ENCODE measurements at places on chromosomes 16 and 17.

DNA sequence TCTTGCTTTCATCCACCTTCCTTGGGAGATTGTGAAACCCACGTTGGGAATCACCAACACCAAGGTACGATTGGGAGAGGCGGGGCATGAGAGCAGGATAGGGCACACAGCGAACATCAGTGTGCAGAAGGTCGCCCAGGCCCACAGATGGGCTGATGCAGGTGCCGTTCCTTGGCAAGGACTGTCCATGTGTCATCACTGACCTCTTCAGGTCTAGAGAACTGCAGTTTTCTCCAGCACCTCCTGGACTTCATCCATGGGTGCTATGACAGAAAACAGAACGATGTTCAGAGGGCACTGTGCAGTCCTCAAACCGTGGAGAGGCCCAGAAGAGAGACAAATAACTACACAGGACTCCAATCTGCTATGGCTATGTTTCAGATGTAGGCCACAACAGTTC lies 23.9 kb upstream of the TAT start:
- no peak for DNase-seq

DNA sequence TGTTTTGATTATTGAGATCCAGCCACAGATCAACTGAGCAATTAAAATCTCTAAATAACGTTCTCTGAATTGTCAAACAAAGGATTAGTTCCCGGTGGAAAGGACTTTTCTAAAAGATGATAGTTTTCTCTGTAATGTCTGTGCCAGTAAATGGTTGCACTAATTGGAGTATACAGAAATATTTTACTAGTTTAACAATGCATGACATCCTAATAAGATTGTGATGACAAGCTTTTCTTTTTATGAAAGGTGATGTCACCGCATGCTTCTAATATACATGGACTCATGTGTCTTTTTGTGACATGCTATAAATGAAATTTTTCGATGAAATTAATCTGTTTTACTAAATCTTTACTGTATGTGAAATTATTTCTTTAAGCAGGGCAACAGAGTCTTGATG lies 211.1 kb downstream of the IRX3 start:
- DNase-seq = no peak

DNA sequence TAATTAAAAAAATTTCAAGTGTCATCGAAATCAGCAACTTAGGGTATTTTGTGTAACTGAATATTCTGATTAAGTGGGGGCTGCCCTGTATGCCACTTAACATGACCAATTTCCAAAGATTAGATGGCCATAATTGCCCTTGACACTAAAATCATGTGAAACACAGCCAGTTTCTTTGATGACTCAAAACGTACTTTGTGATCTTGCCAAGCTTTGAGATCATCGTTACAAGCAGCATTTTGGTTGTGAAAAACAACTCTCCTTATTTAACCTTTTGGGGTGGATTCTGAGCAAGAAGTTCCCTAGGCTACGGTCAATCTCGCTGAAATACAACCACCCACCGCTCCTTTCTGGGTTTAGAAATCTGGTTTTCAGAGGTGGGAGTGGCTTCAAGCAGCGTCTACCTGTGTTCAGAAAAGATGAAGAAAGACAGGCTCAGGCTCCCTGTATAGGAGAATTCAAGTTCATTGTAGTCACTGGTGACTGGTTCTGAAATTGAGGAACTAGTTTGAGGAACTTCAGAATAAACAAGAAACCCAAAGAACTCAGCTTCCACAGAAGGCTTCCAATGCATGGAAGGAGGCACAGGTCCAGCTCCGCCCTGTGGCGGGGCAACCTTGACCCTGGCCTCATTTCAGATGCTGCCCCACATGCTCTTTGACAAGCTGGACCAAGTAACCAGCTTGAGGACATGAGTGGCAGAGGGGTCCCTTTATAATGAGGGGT lies 9.4 kb downstream of the MAP3K14 start:
- DNase-seq = no peak

GRCh38 chr17:65539630-65540266 lies 21.7 kb downstream of the AXIN2 start:
- DNase-seq = no peak

GRCh38 chr17:55962951-55963401 lies 190.3 kb upstream of the ANKFN1 start:
- no peak for DNase-seq

GRCh38 chr17:4340914-4341615 lies 25.4 kb downstream of the UBE2G1 start:
- no peak for DNase-seq

GRCh38 chr16:57962046-57962445 lies 8.9 kb downstream of the CNGB1 start:
- DNase-seq = no peak

DNA sequence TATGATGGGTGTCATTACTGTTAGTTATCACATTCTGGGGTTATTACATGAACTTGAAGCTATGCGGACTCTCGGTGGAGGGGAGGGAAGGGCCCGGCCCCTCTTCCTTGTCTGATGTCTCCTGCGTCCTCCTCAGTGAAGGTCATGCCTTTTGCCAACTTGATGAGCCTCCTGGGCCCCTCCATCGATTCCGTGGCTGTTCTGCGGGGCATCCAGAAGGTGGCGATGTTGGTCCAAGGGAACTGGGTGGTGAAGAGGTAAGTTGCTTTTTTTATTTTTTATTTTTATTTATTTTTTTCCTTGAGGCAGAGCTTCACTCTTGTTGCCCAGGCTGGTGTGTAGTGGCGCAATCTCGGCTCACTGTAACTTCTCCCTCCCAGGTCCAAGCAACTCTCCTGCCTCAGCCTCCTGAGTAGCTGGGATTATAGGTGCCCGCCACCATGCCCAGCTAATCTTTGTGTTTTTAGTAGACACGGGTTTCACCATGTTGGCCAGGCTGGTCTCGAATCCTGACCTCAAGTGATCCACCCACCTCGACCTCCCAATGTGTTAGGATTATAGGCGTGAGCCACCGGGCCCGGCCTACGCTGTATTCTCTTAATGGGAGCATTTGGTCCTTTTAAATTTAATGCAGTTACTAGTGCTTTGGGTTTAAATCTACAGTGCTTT lies 21.6 kb downstream of the POLR3E start:
- DNase-seq = peak; percentile 31

DNA sequence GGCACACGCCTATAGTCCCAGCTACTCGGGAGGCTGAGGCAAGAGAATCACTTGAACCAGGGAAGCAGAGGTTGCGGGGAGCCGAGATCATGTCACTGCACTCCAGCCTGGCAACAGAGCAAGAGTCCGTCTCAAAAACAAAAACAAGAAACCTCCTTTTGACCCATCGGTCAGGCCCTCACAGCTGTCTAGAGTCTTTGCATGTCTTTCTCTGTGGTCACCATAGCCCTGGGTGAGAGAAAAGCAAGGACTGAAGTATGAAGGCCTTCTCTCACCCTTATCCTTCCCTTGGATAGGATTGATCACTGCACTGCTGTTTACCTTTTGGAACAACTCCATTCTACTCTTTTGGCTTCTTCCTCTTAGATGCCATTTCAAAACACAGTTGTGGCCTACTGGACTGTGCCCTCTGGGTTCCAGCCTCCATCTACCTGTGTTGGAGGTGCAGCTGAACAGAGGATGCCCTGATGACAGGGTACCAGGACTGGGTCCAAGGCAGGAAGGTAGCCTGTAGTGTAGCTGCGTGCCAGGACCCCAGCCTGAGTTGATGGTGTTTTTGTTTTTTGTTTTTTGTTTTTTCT lies 37.1 kb downstream of the LDHD start:
- no peak for DNase-seq

GRCh38 chr16:65994291-65994690 lies 372.2 kb upstream of the CDH5 start:
- DNase-seq = no peak

GRCh38 chr16:81703177-81704155 lies 75.6 kb upstream of the PLCG2 start:
- DNase-seq = no peak

GRCh38 chr17:32111141-32111771 lies 31.0 kb upstream of the RHOT1 start:
- no peak for DNase-seq

GRCh38 chr17:3534881-3535252 lies 22.7 kb downstream of the TRPV3 start:
- no peak for DNase-seq

DNA sequence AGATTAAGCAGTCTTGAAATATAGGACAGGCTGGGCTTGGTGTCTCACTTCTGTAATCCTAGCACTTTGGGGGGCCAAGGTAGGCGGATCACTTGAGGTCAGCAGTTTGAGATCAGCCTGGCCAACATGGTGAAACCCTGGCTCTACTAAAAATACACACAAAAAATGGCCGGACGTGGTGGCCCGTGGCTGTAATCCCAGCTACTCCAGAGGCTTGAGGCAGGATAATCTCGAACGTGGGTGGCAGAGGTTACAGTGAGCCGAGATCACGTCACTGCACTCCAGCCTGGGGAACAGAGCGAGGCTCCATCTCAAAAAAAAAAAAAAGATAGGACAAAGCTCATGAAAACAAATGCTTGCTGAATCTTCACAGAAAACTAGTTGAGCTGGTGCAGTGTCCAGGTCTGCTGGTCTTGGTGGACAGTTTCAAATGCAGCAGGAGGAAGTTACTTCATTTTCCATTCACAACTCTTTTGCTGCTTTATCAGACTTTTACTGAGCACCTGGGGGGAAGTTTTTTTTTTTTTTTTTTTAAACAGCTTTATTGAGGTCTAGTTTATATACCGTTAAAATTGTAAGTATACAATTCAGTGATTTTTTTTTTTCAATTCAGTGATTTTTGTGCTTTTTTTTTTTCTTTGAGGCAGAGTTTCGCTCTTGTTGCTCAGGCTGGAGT lies 45.2 kb downstream of the SNX29 start:
- DNase-seq = no peak

GRCh38 chr17:1919201-1919600 lies 89.4 kb downstream of the RPA1 start:
- no peak for DNase-seq

DNA sequence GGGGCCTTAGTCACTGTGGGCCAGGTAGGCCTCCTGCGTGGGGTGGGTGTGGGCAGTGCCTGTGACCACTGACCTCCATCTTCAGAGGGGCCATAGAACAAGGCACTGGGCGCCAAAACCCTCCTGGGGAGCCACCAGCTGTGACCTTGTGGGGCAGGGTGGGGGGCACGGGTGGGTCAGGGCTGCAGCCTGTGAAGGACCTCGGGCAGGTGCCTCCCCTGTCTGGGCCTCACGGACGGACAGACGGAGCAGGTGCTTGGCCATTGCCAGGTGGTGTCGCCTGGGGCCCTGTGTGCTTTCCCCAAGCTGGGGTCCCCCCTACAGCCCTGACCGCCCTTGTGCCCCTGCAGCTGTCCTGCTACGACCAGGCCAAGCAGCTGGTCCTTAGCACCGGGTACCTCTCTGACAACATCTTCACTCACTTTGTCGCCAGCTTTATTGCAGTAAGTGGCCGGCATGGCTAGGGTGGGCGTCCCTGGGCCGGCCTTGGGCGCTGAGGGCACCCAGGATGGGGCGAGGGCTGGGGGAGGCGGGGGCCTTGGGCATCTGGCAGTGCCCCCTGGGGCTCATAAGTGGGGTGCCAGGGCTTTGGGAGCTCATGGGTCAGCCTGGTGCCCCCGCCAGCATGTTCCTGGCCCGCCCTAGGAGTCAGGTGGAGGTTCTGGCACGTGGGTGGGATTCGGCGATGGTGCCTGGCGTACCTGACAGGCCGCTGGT lies 5.1 kb downstream of the SLC25A10 start:
- no peak for DNase-seq

GRCh38 chr16:69859105-69859989 lies 91.8 kb upstream of the CLEC18A start:
- DNase-seq = peak; percentile 1

- DNase-seq = no peak
Observed at GRCh38 chr17:47633996-47634395, 15.7 kb upstream of the KPNB1 start.

DNA sequence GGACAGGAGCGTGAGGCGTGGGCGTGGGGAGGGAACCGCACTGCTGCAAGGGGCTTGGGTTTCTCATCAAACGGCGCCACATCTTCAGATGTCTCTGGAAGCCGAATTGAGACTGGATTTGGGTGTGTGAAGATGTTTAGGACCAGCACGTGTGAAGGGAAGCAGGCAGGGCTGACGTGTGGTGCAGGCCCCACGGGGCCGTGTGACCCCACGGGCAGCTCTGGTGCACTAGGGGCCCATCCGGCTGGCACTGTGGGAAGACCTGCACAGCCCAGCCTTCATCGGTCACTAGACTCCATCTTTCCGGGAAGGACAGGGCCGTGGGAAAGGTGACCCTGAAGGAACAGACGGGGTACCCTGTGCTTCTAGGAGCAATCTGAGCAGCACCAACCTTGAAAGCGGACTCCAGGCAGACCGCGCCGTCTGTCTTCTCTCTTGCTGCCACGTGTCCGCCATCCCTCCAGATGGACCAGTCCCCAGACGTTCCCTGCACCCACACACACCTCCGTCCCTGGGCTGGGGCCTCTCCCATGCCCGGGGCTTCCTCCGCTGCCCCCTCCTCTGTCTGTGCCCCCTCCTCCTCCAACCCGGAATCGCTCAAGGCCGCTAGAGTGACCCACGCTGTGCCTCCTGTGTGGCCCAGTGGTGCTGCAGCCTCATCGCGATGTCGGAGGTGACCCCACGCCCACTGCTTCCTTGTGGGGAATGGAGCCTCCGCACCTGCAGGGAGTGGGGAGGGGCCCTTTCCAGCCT lies 23.4 kb upstream of the CBFA2T3 start:
- no peak for DNase-seq

- DNase-seq = no peak
Observed at GRCh38 chr17:4807605-4808377, 839 bp downstream of the PLD2 start.

DNA sequence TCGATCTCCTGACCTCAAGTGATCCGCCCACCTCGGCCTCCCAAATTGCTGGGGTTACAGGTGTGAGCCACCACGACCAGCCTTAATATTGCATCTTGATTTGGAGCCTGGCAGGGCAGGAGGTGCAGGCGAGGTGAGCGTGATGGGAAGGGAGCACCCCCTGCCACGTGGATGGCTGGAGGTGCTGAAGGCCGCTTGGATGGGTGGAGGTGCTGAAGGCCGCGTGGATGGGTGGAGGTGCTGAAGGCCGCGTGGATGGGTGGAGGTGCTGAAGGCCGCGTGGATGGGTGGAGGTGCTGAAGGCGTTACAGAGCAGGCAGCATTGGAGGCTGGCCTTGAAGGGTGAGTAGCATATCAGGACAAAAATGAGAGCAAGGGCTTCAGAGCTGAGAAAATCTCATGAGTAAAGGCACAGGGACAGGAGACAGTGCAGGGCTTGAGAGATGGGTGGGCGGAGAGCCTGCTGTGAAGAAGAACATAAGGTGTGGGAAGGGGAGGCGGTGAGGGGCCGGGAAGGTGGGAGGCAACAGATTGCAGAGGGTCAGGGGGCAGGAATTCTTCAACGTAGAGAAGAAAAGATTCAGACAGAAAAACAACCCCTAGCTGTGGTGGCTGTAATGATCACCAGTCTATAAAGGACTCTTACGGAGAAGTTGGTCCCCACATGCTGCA lies 101.7 kb upstream of the SEC14L1 start:
- no peak for DNase-seq

DNA sequence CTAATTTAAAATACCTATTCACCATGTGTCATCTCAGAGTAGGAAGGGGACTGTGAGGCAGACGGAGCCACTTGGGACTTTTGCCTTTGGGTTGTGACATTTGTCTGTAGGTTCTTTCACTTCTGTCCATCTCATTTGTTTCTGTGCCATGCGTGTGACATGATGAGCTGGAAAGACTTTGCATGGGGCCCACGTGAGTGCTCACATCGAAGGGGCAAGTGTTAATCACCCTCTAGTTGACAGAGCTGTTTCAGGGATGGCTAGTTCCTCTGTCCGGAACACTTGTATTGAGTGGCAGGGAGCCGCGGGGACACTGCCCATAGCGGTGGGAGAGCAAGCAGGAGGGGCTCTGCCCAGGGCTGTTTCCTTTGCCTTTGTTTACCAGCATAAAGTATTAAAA lies 112.0 kb downstream of the RPTOR start:
- DNase-seq = no peak
